ENCODE measurements at places on chromosomes 11 and 22. TPM values are rescaled to one million over a fixed set of nuclear protein-coding genes. Genes with fewer than 3 reads are reported as not detected.
A peak's percentile ranks its signal among the peaks of the same experiment; 100 is the strongest.

FAM180B gene
- not detected for total RNA-seq

GRCh38 chr11:107651672-107652071 is 60.2 kb downstream of the SLN start:
- DNase-seq, result no peak

SCN3B gene
- total RNA-seq, result 4.9 TPM

- DNase-seq, result peak; percentile 42
Observed at GRCh38 chr22:27420195-27420816, 381.2 kb downstream of the MN1 start.

DNA sequence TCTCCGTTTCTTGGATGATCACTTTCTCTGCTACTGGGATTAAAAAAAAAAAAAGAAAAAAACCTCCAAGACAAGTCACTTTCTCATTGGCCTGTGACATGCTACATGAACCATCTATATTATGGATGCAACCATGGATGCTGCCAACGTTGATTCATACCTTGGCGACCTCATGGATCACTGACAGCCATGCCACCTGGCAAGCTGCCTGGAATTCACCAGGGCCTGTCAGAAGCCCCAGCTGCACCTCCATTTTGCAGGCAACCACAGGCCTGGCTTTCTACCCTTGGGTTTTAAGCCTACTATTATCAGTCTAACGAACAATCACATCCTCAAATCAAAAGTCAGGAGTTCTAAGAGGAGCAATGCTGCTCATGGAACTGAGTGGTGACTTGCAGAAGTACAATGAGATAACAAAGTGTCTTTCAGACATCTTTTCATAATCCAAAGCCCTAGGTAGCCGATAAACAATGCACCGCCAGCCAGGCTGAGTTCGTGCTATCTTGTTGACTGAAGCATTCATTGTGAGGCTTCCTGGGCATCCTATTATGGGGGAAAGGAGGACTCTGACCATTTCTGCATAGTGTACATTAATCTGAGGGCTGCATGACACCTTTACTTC is 48.0 kb upstream of the CADM1 start:
- DNase-seq, result no peak

ART1 gene
- not detected for total RNA-seq

TPBGL gene
- total RNA-seq, result 0.17 TPM

DNA sequence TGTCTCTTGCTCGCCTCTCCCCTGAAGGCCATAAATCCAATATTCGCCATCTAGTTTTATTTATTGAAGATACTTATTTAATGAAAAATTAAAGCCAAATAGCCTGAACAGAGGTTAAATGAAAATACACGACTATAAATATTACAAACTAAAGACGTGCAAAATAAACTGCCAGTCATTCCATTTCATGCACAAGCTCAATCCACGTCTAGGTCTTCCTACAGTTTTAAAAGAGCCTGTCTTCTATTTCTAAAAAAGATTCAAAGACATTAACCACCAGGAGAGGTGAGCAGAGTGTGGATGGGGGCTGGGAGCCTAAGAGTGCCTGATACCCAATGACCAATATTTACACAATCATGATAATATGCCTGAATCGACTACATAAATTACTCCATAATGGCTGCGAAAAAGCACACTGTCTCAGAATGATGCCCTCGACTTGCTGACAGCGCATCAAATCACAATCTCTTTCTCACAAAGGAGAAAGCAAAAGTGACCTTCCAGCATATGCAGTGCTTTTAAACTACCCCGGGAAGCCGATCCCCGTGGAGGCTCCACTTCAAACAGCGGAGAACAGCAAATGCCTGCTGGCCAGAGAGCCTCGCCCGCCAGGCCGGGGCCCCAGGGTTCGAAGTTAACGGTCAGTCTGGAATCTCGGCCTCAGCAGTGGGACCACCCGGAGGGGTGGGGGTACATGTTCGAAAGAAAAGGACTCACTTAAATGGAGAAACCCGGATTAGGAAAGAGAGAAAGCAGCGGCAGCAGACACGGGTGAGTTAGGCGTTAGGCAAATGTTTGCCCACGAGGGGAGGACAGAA is 1.7 kb downstream of the FCHSD2 start:
- peak; percentile 52 for DNase-seq

GRCh38 chr11:11313426-11313825 is 39.6 kb downstream of the CSNK2A3 start:
- peak; percentile 25 for DNase-seq

ALDH3B2 gene
- not detected for total RNA-seq

GLYAT gene
- total RNA-seq, result under 0.01 TPM

DNA sequence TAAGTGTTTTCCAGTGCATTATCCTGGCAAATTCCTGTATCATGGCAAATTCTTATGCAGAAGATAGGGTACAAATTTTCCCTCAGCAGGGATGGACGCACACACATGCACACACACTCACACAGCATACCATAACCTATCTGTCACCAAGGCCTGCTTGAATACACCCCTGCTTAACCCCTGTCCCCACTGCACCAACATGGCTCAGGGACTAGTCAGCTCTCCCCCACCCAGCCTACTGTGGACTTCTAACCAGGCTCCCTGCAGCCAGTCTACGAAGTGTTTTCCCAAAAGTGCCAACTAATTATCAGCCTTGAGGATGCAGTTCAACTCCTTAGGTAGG is 63.1 kb downstream of the RAB30 start:
- DNase-seq, result no peak

DNA sequence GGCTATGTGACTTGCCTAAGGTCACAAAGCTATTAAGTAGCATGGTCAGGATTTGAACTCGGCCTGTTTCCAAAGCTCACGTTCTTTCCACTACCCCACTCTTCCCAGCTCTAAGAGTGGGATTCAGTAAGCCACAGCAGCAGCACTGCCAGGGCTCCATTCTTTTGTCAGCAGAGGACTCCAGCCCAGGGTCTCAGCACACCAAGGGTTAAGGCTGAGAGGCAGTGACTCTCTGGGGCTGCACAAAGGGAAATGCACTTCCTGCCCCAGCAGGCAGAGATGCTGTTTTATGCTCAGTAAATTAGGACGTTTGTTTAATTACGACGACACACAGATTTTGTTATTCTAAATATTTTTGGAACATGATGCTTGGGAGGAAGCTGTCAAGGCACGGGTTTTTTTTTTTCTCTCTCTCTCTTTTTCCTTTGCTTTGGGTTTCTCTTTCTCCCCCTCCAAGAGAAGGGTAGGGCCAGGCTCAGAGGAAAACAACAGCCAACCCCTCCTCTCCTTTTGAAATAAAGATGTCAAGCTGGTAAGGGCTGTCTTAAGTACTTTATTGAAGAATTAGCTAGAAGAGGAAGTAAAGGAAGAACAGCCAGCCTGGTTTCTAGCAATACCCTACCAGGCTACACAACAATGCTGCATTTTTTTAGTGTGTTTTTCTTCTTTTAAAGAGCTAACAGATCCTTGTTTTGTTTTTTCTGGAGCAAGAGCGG is 2.8 kb downstream of the MYH9 start:
- peak; percentile 71 for DNase-seq

- DNase-seq, result peak; percentile 48
Observed at GRCh38 chr11:12285106-12285505, 92.3 kb upstream of the PARVA start.

DNA sequence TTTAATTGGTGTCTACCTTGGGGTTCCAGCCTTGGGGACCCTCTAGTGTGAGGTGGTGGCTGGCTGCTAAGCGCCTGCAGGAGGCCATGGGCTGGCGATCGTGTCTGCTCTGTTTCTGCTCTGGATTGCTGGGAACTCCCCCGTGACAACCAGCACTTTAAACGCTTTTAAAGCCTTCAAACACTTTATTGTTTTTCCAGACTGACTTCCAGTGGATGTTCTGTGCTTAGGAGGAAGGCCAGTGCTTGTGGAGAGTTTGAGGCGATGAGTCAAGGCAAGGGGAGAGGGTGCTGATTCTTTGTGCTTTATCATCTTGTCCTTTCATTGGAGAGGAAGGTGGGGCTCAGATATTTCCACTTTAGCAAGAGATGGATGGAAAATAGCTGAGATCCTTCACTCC is 81.6 kb downstream of the FLI1 start:
- DNase-seq, result peak; percentile 30

GRCh38 chr11:130163346-130164220 is 4.0 kb downstream of the ST14 start:
- peak; percentile 23 for DNase-seq

SLC37A2 gene
- 0.70 TPM for total RNA-seq

OR5B21 gene
- total RNA-seq, result not detected

PNPLA5 gene
- not detected for total RNA-seq

GRCh38 chr11:65416341-65416824 is 6.2 kb upstream of the NEAT1 start:
- DNase-seq, result peak; percentile 92

GRCh38 chr11:70270877-70271648 is 573 bp downstream of the PPFIA1 start:
- DNase-seq, result peak; percentile 50

NXPE4 gene
- not detected for total RNA-seq

DNA sequence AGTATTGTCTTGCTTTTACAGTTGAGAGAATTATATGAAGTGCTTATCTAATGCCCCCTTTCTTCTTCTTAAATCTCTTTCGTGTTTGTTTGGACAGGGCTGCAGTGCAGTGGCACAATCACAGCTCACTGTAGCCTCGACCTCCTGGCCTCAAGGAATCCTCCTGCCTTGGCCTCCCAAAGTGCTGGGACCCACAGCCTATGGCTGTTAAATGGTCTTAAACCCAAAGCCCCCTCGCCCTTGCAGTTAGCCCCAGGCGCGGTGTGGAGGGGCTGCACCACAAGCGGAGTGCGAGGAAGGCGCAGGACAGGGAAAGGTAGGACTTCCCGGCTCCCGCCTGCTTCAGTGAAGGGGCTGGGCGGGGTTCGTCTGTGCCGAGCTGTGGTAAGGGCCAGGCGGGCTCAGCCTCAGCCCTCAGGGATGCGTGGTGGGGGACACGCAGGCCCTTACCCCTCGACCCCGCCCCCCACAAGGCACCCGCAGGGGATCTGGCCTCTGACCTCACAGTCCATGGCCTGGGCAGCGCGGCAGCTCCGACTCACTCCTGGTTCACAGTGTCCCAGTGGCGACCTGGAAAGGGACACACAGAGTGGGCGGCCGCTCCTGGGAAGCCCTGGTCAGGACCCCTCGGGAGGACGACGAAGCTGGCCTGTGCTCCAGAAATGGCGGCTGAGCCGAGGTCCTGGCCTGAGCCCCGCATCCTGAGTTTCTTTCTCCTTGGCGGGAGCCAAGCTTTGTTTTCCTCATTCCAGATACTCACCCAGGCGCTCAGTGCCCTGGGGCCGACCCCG is 24.5 kb downstream of the BID start:
- DNase-seq, result no peak

GRCh38 chr11:61144511-61145179 is 16.6 kb downstream of the VPS37C start:
- no peak for DNase-seq

OR6A2 gene
- total RNA-seq, result 0.17 TPM

SYT12 gene
- 0.09 TPM for total RNA-seq

- no peak for DNase-seq
Observed at GRCh38 chr11:2824851-2825250, 60.7 kb downstream of the CDKN1C start.

DBX1 gene
- not detected for total RNA-seq

DNA sequence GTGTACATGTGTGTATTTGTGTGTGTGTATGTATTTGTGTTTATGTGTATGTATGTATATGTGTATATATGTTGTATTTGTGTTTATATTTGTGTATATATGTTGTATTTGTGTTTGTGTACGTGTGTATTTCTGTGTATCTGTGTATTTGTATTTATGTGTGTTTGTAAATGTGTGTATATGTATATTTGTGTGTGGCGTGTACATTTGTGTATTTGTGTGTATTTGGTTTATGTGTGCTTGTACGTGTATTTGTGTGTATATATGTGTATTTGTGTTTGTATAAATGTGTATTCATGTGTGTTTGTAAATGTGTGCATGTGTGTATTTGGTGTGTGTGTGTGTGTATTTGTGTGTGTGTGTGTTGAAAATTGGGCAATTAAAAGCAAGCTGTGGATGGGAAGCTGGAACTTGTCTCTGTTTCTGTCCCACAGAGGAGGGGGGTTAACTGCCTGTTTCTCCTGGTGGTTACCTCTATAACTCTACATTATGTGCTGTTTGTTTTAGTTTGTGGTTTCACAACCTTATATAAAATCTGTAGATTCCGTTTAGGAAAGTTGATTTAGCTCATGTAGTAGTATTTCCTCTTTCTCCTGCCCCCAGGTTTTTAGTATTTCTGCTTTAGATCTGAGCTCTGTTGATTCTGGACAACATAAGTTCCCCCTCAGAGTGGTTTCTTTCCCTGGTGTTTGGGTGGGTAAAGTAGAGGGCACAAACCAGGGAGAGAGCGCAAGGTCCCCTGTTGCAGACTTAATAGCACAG is 28.9 kb downstream of the AP2A2 start:
- DNase-seq, result no peak

DNA sequence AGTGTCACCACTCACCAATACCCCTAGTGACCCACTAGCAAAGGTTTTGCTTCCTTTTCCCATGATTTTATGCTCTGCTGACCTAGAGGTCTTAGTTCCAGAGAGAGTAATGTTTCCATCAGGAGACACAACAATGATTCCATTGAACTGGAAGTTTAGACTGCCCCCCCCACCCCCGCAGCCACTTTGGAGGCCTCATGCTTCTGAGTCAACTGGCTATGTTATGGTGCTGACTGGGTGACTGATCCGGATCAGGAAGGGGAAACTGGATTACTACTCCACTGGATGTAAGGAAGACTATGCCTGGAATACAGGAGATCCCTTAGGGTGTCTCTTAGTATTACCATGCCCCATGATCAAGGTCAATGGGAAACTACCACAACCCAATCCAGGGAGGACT is 633.6 kb downstream of the OPCML start:
- no peak for DNase-seq

- DNase-seq, result peak; percentile 8
Observed at GRCh38 chr11:63537293-63538101, 889 bp downstream of the PLAAT4 start.

DNA sequence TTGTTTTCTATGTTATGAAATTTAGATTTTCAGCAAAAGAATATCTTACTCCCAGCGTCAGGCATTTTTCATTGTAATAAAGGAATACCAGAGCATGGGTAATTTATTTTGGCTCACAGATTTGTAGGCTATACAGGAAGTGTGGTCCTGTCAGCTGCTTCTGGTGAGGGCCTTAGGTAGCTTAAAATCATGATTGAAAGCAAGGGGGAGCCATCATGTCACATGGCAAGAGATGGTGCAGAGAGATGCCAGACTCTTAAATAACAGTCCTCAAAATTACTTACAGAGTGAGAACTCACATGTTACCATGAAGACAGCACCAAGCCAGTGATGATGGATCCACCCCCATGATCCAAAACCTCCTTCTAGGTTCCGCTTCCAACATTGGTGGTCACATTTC is 825.0 kb upstream of the CHORDC1 start:
- no peak for DNase-seq

DNA sequence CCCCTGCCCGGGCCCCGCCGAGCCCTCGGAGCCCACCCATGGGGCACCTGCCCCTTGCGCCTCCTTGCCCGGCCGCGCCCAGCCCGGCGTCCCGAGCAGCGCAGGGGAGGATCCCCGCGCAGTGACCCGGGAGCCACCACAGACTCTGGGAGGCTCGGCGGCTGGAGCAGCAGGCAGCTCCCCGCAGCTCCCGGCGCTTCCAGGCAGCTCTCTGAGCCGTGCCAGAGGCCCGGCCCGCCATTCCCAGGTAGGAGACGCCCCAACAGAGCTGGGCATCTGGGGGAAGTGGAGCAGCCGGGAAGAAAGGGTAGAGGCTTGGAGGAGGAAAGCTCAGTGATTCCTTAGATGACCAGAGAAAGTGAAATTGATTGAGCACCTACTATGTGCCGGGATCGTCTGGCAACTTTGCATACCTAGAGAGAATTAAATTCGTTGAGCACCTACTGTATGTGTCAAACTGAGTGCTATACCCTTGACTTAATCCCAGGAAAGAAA is 670 bp downstream of the RASD2 start:
- DNase-seq, result no peak

- DNase-seq, result no peak
Observed at GRCh38 chr22:31652911-31653684, 8.9 kb downstream of the PISD start.

Measured in dermis blood vessel endothelial cell (primary cell).